ENCODE measurements at places on chromosomes 3 and 15. TPM values are rescaled to one million over a fixed set of nuclear protein-coding genes. Genes with fewer than 3 reads are reported as not detected.

DNA sequence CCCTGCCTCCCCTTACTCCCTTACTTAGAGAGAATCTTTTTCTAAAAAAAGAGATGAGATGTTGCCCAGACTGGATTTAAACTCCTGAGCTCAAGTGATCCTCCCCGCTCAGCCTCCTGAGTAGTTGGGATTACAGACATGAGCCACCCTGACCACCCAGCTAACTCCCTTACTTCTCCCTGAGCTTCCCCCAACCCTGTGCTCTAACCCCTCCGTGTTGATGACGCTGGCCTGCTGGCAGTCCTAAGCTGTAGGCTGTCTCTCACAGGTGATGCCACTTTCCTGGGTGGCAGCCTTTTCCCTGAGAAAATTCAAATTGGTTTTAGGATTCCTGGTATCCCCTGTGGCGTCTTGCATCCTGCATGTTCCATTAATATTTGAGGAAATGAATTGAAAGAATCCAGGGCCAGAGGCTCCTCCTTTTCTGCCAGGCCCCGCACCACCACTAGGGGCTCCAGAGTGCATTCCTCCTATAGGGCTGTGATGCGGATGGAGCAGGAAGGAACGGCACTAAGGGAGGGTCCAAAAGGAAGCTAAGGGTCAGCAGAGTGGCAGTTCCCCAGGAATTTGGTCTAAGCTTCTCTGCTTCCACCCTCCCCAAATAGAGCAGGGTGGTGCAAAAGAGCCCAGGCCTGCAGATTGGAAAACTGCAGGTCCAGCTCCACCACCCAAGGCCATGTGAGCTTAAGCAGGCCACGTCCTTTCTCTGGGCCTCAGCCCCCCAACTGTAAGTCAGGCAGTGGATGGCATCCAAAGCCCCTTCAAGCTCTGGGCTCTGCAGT, 101.1 kb downstream of the DAPK2 start:
- peak; percentile 34 for DNase-seq

DNA sequence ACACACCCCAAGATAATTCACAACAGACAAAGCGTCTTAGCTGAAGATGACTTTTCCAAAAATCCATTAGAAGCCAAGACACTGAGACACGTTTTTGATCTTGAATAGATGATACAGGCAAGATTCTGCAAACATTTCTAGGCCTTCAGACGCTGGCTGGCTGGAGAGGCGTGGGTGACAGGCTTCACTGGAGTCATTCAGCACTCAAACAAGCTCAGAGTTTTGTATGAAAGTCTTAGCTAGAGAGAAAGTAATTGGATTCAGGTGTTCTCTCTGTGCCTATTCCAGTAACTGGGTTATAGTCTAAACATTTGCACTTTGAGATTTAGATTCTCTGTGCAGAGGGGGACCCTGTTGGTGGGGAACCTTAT, 147.7 kb upstream of the BHLHE40 start:
- no peak for DNase-seq

DNA sequence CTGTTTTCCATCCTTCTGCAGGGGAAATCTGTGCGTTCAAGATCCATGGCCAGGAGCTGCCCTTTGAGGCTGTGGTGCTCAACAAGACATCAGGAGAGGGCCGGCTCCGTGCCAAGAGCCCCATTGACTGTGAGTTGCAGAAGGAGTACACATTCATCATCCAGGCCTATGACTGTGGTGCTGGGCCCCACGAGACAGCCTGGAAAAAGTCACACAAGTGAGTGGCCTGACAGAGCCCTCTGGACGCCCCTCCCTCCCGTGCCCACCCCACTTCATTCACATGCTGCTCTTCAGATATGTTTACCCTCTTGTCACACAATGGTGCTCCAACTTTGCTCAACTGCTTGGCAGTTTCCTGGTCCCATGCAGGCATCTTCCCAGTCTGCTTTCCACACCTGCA, 274.3 kb upstream of the TRIM42 start:
- DNase-seq = no peak

DNA sequence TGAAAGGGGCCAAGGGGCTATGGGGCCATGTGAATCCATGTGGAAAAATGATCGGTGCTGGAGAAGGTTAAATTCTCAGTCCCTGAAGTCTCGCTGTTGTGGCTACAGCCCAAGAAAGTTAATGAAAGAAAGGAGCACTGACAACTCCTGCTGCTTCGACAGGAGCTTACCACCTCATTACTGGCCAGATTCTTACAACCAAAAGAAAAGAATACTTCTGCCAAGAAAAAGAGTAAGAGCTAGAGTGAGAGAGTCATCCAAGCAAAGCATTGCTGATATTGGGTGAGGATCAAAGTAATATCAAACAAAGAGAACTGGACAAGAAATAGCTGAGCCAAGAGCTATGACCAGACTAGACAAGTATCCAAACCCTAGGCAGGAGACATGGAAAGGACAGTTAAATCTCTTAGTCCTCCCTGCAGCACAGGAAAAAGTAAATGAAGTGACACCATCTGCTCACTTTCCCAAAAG, 348.4 kb upstream of the PLSCR5 start:
- no peak for DNase-seq

DNA sequence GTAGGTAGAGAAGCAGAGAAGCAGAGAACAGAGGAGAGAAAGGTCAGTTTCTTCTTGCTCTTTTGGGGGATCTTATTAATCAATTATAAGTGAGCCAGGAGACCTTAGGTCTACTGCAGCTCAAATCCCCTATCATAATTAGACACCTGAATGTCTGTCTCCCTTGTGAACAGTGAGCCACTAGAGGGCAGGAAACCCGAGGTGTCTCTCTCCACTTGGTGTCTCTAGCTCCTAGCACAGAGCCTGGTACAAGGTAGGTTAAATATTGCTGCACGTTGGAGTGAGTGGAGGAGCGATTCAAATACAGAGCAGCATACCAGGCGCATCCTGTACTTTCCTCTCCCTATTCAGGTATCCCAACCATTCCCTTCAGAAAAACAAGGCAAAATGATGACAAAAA, 2.0 kb upstream of the ST8SIA2 start:
- DNase-seq = no peak

DNA sequence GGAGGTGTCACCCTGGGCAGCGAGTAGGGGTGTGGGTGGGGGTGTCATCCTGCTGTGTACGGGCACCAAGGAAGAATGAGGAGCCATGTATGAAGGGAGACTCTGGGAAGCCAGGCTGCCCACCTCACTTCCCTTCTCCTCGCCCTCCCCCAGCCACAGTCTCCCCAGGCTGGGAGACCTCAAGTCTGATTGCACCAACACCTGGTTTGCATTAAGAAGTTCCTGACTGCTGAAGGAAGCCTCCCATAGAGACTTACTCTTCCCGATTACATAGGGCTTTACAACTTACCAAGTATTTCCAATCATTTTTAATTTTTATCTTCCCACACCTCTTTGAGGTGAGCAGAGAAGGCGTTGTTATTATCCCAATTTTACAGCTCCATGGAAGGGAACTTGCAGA, 29.5 kb upstream of the SMAD3 start:
- peak; percentile 44 for DNase-seq

TRH gene
- total RNA-seq = not detected

Data from skin of body (tissue), 3 donors.